Activated T-helper 9 cell treated with anti-CD3 and anti-CD28 coated beads, Interleukin-2, amount 50 U/mL, for 16 hours (primary cell): ENCODE measurements at places on chromosomes 5 and 9.
A peak's percentile ranks its signal among the peaks of the same experiment; 100 is the strongest.

GRCh38 chr5:172887692-172888091, 53.6 kb downstream of the ERGIC1 start:
- no peak for DNase-seq

DNA sequence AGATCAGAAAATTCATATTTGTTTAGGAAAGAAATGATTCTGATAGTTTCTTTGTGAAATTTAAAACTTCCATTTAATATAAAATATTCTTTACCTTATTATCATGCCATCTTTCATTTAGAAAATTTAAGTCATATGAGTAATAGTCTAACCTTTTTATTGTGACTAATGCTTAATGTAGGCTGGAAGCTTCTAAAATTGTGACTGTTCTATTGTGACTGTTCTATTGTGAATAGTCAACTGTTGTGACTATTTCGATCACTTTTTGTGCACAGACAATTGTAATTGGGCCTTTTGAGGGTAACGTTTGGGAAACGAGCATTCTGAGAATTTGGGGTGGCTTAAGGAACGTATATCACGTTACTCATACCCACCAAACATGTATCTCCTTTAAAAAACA, 100.0 kb downstream of the PARP8 start:
- DNase-seq = no peak

DNA sequence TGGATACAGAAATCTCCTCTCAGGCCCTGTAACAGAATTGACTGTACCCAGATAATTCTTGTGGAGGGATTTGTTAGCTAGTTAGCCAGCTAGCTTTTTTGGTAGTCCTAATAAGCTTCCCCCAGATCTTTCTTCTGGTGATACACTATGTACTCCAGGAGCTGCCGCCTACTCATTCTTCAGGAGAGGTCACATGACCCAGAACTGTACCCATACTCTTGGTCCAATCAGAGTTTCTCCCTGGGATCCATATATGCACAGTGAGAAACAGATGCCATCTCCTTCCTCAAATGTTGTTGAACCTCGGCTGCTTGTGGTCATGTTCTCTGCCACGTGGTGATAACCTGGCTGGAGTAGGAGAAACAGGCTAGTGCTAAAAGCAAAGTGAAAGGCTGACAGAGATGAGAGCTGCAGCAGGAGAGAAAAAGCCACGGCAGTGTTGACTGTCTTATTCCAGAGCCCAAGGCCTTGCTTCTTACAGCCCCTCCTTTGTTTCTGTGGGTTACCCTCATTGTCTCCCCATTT, 123.0 kb upstream of the RFX3 start:
- no peak for DNase-seq

GRCh38 chr9:136960212-136960937, 8.3 kb downstream of the LCN12 start:
- DNase-seq = no peak

DNA sequence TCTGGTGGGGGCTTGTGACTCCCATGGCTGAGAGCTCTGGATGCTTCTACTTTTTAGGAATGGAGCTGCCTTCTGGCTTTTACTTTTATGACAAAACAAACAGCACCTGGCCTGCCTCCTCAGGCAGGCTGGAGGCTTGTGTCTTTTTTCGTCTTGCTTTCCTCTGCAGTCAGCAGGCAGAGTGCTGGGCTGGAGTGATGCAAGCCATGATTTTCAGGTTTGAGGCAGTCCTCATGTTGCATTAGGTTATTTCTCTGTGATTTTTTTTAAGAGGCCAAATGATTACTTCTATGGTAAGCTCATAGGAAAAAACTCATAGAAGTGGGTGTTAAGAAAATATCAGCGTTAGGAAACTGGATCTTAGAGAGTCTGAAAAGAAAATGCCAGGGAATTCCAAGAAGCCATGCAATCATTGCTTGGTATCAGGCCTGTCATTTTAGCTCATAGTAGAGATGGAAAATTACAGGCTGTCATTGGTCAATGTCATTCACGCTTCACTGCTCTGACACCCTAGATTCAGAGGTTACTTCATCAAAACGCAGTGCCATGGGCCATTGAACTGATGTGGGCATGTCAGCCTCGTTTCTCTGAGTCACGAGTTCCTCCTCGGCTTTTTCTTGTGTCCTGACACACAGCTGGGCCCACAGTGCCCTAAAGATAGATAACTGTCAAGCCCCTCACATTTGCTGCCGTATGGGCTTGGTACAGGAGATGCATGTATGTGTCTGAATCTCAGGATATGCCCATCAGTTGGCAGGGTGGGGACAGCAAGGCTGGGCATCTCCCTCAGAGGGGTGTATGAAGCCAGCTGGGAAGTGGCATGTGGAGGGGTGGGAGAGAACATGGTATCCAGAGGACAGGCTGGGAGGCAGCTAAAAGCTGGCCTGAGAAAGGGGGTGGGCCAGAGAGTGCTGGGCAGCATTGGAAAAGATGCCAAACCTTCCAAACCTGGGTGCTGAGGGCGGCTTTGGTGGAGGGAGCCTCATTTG, 151.8 kb downstream of the HSPA4 start:
- DNase-seq = no peak

GRCh38 chr5:61953913-61954312, 352.1 kb upstream of the KIF2A start:
- no peak for DNase-seq

DNA sequence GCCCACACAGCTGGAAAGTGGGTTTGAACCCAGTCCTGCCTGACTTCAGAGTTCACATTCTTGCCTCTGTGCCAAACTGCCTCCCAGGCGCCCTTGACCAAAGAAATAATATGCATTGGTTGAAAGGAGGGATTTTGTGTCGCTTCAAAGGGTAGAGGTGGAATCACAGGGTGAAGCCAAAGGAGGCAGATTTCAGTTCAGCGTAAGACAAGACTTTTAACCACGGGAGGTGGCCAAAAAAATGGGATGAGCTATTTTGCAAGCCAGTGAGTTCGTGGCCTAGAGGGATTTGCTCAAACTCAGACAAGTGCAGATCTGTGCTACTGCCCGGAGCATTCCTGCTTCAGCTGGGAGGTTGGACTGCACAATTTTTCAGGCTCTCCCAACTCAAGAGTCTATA, 57.6 kb upstream of the RANBP3L start:
- DNase-seq = no peak

DNA sequence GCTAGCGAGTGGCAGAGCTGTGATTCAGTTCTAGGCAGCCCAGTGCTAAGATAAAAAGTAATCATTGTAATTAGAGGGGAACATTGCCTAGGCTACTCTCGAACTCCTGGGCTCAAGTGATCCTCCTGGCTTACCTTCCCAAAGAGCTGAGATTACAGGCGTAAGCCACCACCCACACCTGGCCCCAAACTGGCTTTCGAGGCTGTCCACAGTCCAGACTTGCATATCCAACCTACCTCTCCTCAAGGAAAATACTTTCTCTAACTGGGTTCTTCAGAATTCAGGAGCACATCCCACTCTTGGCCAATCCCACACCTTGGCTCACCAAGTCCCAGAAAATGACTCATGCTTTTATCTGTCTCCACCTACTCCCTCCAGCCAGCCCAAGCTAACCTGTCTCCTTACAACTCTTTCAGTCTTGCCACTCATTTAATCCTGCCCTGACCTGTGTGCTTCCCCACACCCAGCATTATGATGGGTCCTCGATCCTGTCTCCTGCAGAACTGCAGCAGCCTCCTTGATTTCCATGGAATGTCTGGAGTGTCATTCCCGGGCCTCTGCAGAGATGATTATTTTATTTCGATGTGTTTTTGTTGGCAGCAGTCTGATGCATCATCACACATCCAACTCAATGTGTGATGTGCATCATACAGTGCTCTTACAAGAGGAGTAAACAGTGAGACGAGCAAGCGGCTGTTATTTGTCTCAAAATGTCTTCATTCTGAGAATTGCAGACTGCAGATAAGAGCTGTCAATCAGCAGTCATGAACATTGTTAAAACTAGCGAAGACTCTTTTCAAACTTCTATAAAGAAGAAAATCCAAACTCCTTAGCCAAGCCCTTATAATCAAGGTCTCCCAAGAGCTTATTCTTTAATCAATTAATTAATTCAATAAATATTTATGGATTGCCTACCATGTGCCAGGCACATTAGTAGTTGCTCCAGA, 167.3 kb downstream of the SEC61B start:
- DNase-seq = no peak

DNA sequence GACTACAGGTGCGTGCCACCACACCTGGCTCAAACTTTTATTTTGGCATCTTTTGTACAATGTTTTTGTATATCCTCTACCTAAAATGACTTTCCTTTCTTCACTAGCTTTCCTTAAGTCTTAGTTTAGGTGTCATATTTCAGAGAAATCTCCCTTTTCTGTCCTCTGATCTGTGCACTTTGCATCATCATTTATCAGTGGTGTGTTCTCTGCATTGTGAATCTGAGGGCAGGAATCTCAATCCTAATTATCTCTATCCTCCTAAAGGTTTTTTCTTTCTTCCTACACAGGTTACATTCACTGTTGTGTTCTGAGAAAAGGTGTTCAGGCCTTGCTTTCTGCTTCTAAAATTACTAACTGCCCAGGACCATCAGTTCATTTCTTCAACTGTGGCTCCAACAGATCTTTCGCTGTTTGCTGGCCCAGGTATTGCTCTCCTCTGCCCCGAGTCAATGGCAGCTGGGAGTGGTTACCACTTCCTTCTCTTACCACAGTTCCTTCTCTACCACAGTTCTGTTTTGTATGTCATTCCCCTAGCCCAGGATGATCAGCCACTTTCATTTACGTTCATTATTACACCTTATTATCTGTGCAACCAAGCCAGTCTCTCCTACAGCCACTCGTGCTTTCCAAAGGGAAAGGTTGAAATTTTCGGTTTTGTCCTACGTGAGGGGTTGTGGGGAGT, 14.0 kb downstream of the TGFBR1 start:
- DNase-seq = peak; percentile 25

GRCh38 chr9:93827545-93828330, 127.4 kb downstream of the BARX1 start:
- DNase-seq = no peak

GRCh38 chr9:117945286-117945685, 241.1 kb downstream of the TLR4 start:
- no peak for DNase-seq

- DNase-seq = no peak
Observed at GRCh38 chr9:3036333-3036700, 192.4 kb upstream of the PUM3 start.

DNA sequence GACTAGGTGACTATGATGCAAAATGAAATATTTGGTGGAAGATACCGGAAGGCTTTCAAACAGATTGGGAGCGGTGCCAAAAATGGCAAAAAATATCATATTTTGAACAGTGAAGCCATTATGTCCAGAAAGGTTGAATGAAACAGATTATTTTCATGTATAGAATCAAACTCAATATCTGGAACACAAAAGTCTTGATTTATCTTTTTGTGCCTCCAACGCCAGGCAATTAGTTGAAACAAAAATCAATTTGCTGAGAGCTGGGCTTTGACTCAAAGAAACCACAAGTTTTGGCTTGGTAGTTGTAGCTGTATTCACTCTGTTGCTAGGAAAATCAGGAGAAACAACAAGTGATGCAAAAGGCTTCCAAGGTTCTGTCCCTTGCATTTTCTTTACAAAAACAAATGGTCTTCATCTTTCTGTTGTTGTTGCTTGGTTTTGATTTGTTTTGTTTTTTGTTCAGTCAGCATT, 421.7 kb upstream of the TYRP1 start:
- no peak for DNase-seq

GRCh38 chr9:135641745-135642144, 2.4 kb upstream of the GLT6D1 start:
- no peak for DNase-seq

- DNase-seq = no peak
Observed at GRCh38 chr9:8208465-8208864, 408.9 kb upstream of the DMAC1 start.

GRCh38 chr5:150508828-150509227, 897 bp downstream of the NDST1 start:
- DNase-seq = no peak

- DNase-seq = no peak
Observed at GRCh38 chr5:86626149-86626548, 8.4 kb downstream of the COX7C start.
